Caki2 (cell line): ENCODE measurements at places on chromosomes 2 and 18.

DNA sequence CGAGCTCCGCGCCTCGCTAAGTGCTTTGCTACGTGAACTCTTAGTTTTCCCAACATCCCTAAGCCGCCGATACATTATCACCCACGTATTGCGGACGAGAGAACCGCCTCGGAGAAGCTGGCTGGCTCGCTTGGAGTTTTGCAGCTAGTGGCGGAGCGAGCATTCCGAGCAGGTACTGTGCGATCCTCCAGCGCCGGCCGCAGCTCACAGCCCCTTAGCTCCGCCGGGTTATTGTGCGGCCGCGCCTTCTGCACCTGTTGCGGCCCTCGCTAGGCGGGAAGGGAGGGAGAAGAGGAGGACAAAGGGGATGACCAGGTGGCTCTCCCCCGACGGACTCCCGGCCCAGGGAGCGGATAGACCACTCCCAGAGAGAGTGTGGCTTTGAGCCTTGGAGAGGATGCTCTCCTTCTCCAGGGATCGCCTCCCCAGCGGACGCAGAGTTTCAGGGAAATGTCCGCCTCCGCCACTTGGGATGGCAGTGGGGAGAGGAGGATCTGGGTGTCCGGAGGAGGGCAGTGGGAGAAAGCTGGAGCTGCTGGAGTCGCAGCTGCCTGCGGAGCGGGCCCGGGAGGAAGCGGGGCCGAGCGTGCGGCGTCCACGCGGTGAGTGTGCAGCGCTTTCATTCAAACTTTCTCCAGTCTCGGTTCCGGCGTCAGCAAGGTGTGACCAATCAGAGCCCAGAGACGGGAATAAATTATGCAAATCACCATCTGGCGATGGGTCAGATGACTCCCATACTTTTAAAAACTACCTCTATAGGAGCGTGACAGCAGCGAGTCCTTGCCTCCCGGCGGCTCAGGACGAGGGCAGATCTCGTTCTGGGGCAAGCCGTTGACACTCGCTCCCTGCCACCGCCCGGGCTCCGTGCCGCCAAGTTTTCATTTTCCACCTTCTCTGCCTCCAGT lies at the start of gene LIPG:
TSS of gene LIPG (plus strand) at position 769 of the 905 bp plus-strand sequence. CDS start 252 bp downstream, outside the sequence.
- DNase-seq = peak; percentile 76

DNA sequence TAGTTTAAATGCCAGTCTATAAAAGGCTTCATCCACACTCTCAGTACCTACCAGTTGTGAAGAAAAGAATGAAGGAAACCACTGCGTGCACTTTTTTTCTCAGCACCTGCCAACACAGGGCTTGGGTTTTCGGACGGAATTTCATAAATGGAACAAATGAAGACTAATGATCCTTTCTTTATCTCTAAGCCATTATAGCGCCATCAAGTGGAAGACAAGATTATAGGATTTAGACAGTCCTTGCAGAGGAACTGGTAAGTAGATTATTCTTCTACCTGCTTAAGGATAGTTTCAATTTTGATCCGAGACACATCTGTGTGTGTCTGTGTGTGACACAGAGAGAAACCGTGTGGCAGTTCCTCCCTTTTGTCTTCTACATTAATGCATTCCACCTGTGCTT lies 245.6 kb downstream of the NRXN1 start:
- DNase-seq = no peak

GRCh38 chr2:189309331-189309730 lies 129.8 kb upstream of the COL5A2 start:
- no peak for DNase-seq

DNA sequence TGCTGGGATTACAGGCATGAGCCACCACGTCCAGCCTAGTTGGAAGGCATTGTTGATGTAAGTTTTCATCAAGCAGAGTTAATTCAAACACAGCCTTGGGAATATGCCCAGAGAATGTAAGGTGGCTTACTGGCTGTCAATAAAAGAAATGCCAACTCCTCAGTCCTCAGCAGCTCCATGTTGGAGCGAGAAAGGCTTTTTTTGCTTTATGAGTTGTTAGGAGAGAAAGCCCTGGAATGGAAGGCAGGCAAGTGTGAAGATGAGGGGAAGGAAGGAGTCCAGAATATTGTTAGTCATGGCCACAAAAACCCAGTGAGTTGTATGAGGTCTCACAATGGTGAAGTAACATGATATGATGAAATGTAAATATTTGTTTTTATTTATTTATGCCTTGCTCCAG lies 57.1 kb downstream of the MAP4K4 start:
- DNase-seq = no peak
